ENCODE measurements at places on chromosomes 3 and 15. TPM values are rescaled to one million over a fixed set of nuclear protein-coding genes. Genes with fewer than 3 reads are reported as not detected.

The GYG1 gene
- 45.4 TPM for total RNA-seq

DNA sequence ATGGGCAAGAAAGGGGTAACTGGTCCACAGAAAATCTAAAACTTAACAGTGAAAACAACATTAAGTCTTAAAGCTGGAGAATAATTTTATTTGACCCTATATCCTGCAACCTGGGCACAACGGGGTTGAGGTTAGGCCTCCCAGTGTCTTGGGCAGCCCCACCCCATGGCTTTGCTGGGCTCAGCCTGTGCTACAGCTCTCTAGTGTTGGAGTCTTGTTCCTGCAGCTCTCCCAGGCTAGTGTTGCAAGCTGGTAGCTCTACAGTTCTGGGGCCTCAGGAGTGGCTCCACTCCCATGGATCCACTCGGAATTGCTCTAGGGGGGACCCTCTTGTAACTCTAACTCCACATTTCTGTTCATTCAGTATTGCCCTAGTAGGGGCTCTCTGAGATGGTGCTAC, 24.9 kb upstream of the GNB4 start:
- no peaks in the 10 kb centered on the region for H3K4me1 ChIP-seq
- no peaks in the 10 kb centered on the region for H3K36me3 ChIP-seq
- H3K27ac ChIP-seq, result no peak overlapping the region
- H3K4me3 ChIP-seq, result no peak overlapping the region

DNA sequence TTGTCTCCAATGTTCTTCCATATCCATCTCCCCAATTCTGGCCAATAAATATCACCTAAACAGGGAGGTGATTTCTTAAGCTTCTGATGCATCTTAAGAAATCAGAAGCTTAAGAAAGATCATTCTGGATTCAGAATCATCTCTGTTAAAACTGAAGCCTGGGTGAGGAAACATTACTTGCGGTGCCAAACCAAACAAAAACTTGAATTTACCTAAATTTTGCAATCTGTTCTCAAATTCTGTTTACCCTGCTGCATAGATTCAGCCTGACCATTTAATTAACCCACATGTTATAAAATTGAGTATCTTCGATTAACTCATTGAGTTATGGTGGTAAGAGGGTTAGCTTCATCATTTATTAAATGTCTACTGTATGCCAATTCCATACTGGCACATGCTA, 204.4 kb upstream of the ZNF385D start:
- H3K36me3 ChIP-seq, result no peaks in the 10 kb centered on the region
- H3K4me1 ChIP-seq, result no peaks in the 10 kb centered on the region
- no peaks in the 10 kb centered on the region for H3K27me3 ChIP-seq
- H3K4me3 ChIP-seq, result no peak overlapping the region

DNA sequence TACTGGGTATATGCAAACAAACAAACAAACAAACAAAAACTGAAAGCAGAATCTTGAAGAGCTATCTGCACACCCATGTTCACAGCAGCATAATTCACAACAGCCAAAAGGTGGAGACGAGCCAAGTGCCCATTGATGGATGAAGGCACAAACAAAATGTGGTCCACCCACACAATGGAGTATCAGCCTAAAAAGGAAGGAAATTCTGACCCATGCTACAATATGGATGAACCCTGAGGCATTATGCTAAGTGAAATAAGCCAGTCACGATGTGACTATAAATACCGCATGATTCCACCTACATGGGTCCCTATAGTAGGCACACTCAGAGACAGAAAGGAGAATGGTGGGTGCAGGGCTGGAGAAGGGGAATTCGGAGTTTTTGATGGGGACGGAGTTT, 24.1 kb downstream of the XPC start:
- no peaks in the 10 kb centered on the region for H3K27me3 ChIP-seq
- no peak overlapping the region for H3K27ac ChIP-seq
- H3K36me3 ChIP-seq, result peaks cover 66% of the 10 kb centered on the region
- no peaks in the 10 kb centered on the region for H3K4me1 ChIP-seq
- DNase-seq, result no peak
- no peak overlapping the region for H3K4me3 ChIP-seq

DNA sequence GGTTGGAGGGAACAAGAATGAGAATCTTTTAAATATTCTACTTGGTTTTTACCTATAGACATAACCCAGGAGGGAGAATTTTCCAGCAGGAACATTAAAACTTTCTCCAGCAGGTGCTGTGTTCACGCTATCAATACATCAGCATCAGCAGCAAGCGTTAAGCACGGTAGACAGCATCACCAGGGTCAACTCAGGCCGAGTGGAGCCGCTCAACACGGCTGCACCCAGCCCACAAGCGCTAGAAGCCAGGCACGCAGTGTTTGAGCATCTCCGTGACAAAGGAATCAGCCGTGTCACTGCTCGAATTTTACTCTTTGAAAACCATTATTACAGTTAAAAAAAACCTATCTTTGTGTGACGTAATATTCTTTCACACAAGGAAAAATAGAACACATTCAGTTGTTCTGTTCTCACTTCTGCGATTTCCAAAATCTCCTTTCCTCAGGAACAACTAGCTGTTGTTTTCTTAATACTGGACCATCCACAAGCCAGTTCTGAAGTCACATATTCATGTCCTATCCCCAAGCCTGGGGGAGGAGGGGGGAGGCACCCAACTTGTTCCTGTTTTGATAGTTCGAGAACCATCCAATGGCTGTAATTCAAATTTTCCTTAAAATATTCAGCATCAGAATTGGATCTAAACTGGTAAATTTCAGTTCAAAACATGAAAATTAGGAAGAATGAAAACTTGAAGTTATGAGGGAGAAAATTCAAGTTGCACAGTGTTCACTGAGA, 77.9 kb downstream of the ADAMTS17 start:
- DNase-seq, result no peak
- H3K4me1 ChIP-seq, result no peaks in the 10 kb centered on the region
- no peaks in the 10 kb centered on the region for H3K27me3 ChIP-seq
- H3K4me3 ChIP-seq, result no peak overlapping the region
- H3K27ac ChIP-seq, result no peak overlapping the region

DNA sequence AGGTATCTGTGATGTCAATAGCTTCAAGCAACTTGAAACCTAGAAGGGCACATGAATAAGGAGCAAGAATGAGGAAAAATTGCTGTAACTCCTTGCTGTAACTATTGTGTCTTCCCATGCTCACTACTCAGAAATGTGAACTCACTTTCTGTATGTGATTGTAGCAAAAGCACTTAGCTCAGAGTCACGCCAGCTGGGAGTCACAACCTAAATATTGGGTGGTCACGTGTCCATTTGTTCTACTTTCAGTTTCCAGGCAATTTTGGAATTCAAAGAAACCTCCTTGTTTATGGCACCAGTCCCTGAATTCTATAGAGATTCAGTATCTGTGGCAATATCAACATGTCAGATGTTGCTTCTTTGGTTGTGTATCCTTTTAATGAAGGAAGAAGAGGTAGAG, 241.6 kb upstream of the AZI2 start:
- H3K4me3 ChIP-seq, result no peak overlapping the region
- H3K4me1 ChIP-seq, result no peaks in the 10 kb centered on the region
- H3K36me3 ChIP-seq, result no peaks in the 10 kb centered on the region
- DNase-seq, result no peak
